ENCODE measurements at places on chromosomes 5 and 9.
A peak's percentile ranks its signal among the peaks of the same experiment; 100 is the strongest.

DNA sequence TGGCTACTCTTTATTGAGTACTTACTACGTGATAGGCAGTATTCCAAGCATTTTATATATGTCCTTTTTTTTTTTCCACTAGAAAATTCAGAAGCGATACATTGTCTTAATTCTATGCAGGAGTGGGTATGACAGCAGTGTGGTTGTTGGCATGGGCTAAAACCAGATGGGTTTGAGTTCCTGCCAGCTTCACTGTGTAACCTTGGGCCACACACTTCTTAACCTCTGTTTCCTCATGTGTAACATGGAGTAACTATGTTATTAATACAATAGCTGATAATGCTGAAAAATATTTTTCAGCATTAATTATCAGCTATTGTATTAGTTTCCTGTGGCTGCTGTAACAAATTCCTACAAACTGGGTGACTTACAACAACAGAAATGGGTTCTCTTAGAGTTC is 12.0 kb downstream of the SNX18 start:
- DNase-seq, result no peak

DNA sequence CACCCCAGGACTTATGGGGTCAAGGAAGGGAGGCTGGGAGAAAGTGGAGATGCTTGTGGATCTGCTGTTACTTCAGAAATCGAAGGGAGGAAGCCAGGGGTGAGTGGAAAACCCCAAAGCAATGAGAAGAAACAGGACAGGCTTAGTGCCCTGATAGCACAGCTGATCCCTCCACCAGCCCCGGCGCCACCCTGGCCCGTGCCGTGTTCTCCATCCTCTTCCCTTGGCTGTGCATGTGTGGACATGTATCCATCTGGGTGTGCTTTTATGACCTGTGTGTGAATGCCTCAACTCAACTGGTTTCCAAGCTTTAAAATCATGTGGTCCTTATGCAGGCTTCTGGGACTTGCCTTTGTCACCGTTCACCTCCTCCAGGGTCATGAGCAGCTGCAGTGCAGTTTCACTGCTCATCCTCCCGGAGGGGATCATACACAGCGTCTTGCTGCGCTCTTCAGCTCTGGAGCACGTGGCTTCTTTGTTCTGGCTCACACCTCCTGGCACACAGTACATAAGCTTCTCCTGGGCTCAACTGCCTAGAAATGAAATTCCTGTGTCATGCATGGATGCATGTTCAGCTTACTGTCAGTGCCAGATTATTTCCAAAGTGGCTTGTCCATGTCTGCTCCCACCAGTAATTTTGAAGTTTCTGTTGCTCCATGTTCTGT is 58.2 kb downstream of the IPPK start:
- DNase-seq, result no peak

- DNase-seq, result no peak
Measured at GRCh38 chr5:153157156-153157555, 333.3 kb upstream of the GRIA1 start.

DNA sequence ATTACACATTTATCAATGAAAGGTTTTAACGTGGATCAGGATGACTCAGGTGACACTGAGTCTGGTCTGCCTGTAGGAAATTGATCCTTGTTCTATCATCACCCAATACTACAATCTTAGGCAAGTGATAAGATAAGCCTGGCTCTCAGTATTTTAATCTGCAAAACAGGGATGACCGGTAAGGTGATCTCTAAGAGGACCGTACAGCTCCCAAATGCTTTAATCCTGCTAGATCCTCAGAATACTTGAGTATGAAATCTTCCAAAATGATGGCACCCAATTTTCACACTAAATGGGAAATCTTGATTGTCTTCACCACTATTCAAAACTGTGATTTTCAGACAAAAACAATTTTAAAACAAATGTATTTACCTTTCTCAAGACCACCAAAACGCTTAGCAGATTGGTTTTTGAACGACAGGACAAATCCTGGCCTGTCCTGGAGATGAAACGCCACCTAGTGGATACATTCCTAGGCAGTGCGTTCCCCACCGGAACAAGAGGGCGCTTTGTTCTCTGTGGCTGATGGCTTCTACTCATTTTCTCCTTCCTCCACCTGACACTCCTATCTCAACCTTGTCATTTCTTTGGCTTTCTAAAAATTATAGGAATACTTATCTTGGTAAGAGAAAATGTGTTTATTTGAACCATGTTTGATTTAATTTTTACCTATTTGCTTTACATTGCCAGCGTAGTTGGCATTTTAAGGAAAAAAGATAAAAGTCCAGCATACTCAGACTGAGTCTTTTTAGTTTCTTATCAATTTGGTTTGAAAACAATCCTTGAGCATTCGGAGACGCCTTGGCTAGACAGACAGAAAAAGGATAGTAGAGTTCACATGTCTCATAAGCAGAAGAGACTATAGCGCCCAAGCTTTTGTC is 41.2 kb upstream of the VCAN start:
- DNase-seq, result peak; percentile 58

- no peak for DNase-seq
Measured at GRCh38 chr5:89759802-89760201, 649.8 kb downstream of the CETN3 start.

GRCh38 chr5:92017776-92018175 is 634.7 kb upstream of the ARRDC3 start:
- no peak for DNase-seq

- DNase-seq, result no peak
Measured at GRCh38 chr9:5568868-5569267, 58.5 kb downstream of the PDCD1LG2 start.

GRCh38 chr5:138580777-138581176 is 5.6 kb upstream of the HSPA9 start:
- DNase-seq, result no peak

GRCh38 chr5:146291421-146292074 is 47.1 kb upstream of the POU4F3 start:
- DNase-seq, result no peak

GRCh38 chr5:35015063-35015462 is 32.7 kb downstream of the AGXT2 start:
- DNase-seq, result no peak

- DNase-seq, result no peak
Measured at GRCh38 chr5:332843-333242, 11.3 kb downstream of the AHRR start.

GRCh38 chr9:136268318-136268717 is 22.7 kb upstream of the QSOX2 start:
- no peak for DNase-seq

DNA sequence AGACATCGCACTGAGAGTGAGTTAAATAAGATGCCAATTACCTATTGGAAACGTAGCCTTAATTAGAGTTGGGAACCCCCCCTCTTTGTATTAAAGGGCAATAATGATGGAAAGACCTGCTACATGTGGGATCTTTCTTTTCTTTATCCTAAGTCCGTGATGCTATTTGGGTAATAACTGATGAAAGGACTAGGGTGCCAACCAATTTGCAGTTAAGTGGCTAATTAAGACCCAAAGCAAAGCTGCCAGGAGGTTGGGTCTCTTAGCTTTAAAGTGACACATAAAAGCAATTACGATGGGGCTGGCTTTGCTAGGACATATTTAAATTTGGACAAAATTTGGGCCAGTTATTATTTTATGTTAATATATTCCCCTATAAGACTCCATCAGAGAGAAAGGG is 728.8 kb downstream of the NR2F1-AS1 start:
- no peak for DNase-seq

DNA sequence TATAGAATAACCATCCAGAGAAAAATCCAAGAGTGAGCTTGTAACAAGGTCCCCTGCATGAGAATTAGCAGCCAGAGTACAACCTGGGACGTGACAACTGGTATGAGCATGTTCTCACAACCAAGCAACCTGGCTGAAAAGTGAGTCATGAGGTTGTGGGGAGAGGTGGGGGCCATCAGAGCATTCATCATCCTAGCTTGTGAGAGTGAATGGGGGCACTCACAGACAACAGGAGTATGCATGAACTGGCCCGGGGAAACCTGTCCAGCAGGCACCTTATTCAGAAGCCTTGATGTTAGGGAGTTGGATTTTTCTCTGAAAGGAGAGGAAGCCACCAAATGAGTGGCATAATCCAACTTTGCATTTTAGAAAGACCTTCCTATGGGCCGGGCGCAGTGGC is 113.0 kb downstream of the FRMD3 start:
- DNase-seq, result no peak

- DNase-seq, result no peak
Measured at GRCh38 chr5:128777052-128777451, 188.2 kb upstream of the SLC27A6 start.

DNA sequence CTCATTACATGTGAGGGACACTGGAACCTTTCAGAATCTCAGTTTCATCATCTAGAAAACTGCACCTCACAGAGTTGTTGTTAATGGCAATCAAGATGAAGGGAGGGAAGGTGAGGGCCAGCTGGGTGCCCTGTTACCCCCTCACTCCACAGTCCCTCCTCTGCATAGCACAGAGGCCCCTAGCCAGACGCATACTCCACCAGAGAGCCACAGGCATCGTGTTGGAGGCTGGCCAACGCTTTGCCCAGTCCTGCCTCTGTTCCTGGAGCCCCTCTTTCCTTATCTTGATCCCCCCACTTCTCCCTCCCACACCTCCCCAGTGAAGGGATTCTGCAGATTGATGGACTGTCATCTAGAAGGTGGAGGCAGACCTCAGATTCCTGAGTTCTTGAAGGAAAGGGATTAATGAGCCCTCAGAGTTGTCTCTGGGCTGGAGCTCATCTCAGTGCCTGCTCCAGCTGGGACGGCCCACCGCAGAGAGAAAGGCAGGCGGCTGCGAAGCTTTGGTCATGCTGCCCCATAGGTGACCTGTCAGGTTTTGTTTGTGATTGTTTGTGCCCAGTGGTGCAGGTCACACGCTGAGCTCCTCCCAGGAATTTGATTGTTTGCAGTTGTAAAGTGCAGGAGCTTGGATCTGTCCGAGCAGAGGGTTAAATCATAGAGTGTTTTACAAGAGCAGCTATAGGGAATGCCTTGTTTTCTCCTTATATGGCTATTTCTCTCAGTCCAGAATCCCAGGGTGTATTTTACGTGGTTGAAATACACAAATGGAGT is 487.3 kb downstream of the CCDC171 start:
- no peak for DNase-seq

GRCh38 chr9:121122246-121123032 is 47.7 kb downstream of the CNTRL start:
- no peak for DNase-seq

All from hippocampal formation (tissue), 2 donors.